ENCODE measurements at places on chromosomes 12 and 14. TPM values are rescaled to one million over a fixed set of nuclear protein-coding genes. Genes with fewer than 3 reads are reported as not detected.

DNA sequence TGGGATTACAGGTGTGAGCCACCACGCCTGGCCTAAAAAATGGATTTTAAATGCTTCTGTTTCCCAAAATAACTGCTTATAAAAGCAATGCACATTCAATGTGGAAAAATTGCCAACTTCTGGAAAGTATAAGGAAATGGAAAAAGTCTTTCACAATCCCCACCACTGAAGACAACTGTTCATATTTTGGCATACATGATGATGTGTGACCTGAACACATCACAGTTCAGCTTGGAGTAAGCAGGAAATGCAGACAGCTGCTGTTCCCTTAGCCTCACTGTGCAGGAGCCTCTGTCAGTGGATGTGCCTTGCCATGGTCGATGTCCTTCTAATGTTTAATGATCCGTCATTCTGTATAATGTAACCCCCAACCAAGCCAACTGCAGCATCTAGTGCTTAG, 5.2 kb downstream of the MTERF2 start:
- H3K4me3 ChIP-seq, result no peak overlapping the region
- H3K27ac ChIP-seq, result no peak overlapping the region
- 0 out of 2 replicates have a peak, but pooled peaks cover 5% of the 10 kb centered on the region for H3K4me1 ChIP-seq
- no peak for DNase-seq

Gene KMT2D
- 71.5 TPM for total RNA-seq

Gene MYH6
- total RNA-seq, result not detected

Gene CCDC175
- not detected for total RNA-seq

- no peaks in the 10 kb centered on the region for H3K27me3 ChIP-seq
- peak overlapping the region; percentile 52 for H3K27ac ChIP-seq
- no peaks in the 10 kb centered on the region for H3K36me3 ChIP-seq
- H3K4me3 ChIP-seq, result peak overlapping the region; percentile 75
Measured at GRCh38 chr14:88825078-88825458, 617 bp downstream of the TTC8 start.

Gene STAB2
- not detected for total RNA-seq

- no peaks in the 10 kb centered on the region for H3K27me3 ChIP-seq
- no peak overlapping the region for H3K4me3 ChIP-seq
- no peak overlapping the region for H3K27ac ChIP-seq
- H3K4me1 ChIP-seq, result no peaks in the 10 kb centered on the region
- no peak for DNase-seq
Measured at GRCh38 chr14:57290751-57291150, 22.0 kb downstream of the AP5M1 start.
